ENCODE measurements at places on chromosomes 1 and 21.

- DNase-seq: no peak
Observed at GRCh38 chr1:41975850-41976569, 57.3 kb upstream of the HIVEP3 start.

- DNase-seq: no peak
Observed at GRCh38 chr1:5613900-5614299, 378.3 kb downstream of the NPHP4 start.

- DNase-seq: peak; percentile 61
Observed at GRCh38 chr1:208238710-208239472, 5.3 kb downstream of the PLXNA2 start.

- DNase-seq: peak; percentile 32
Observed at GRCh38 chr1:31936278-31936980, 1.7 kb downstream of the PTP4A2 start.

DNA sequence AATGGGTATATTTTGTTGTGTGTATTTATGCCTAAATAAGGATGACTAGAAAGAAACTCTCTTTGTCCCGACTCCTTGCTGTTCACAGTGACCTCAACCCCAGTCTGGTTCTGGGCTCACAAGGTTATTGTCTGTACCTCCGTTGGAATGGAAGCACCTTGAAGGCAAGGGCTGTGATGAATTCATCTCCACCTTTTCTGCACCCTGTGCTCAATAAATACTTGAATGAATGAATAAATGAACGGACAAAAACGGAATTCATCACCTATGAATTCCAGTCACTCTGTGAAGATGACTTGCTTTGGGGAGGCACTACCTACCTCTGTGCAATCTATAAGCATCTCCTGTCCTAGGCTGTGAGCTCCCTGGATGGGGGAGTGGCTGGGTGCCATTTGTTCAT lies 39.3 kb downstream of the HSPG2 start:
- DNase-seq: no peak

- no peak for DNase-seq
Observed at GRCh38 chr1:176522310-176522845, 59.4 kb downstream of the PAPPA2 start.

DNA sequence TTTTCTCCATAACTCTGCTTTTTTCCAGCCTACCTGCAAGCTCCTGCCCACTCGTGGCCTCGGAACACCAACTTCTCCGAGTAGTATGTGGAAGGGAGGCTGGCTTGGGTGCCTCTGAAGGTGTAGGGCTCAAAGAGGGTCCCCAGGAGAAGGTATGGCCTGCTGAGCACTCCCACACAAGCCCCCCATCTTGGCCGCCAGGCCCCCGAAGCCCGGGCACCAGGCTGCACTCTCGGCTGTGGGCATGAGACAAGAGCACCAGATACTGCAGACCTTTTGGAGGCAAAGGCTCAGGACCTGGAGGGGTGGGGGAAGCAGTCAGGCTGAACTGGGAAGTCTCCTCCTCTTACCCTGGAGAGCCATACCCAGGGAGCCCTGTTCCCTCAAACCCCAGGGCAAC lies 1.7 kb downstream of the ZNF692 start:
- DNase-seq: no peak

DNA sequence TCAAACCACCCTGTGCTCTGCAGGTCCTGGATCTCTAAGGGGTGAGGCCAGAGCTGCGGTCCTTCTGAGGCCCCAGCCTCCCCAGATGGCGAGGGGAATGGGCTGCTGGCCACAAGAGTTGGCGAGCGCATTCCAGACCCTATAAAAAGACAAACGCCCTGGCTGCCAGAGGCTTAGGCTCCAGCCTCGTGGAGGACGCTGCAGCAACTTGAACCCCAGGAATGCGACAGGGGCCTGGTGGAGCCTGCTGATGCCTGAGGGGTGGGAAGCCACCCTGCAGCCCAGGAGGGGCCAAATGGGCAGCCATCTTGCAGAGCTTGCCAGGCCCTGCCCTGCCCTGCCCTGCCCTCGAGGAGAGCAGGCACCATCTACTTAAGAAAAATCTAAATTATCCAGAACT lies 8.6 kb downstream of the CACNA1S start:
- DNase-seq: no peak

GRCh38 chr1:226135059-226135651 lies 51.4 kb downstream of the ACBD3 start:
- DNase-seq: no peak

- DNase-seq: no peak
Observed at GRCh38 chr1:24930260-24931145, at the start of gene RUNX3. RUNX3 (minus strand) TSS chr1:24930276; CDS start chr1:24929868, 408 bp downstream.
